ENCODE measurements at places on chromosomes 7 and 10. TPM values are rescaled to one million over a fixed set of nuclear protein-coding genes. Genes with fewer than 3 reads are reported as not detected.

RAPGEF5 gene
- total RNA-seq, result 0.97 TPM

TACC2 gene
- total RNA-seq, result 11.2 TPM

CH25H gene
- 0.55 TPM for total RNA-seq

GIMAP1 gene
- total RNA-seq, result not detected

GRM3 gene
- total RNA-seq, result not detected

DNA sequence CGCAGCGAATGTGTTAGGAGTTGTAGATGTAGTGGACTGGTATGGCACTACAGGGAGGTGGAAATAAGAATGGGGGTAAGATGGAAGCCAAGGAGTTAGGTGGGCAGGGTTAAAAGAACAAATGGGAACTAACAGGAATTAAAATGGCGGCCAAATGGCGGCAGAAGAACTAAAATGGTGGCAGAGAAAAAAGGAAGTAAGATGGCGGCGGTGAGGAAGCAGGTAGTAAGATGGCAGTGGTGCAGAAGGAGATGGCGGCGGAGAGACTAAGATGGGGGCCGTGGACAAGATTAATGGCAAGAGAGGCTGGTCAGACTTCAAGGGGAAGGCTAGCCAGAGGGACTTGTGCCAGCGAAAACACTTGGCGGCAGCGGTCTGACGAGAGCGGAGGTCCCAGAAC, 44.5 kb downstream of the ZNF138 start:
- no peak overlapping the region for H3K4me3 ChIP-seq
- no peaks in the 10 kb centered on the region for H3K4me1 ChIP-seq
- no peaks in the 10 kb centered on the region for H3K27me3 ChIP-seq
- no peak for DNase-seq
- H3K27ac ChIP-seq, result no peak overlapping the region

DNA sequence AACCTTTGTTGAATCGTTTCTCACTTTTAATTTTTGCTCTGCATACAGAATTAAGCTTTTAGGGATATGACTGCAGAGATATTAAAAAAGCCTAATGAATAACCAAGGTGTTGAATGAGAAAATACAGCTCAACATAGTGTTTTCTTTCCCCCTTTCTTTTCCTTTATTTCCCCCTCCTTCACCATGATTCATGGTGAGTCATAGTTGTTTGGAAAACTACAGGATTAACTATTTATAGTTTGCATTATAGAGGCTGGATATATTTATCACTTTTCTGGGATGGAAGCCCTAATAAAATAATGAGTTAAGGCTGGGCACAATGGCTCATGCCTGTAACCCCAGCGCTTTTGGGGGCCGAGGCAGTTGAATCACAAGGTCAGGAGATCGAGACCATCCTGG, 115.0 kb downstream of the DNAJB9 start:
- H3K36me3 ChIP-seq, result no peaks in the 10 kb centered on the region
- H3K4me3 ChIP-seq, result no peak overlapping the region
- no peak for DNase-seq
- H3K4me1 ChIP-seq, result no peaks in the 10 kb centered on the region
- no peak overlapping the region for H3K27ac ChIP-seq

GRCh38 chr7:44709945-44710596, 38.6 kb upstream of the ZMIZ2 start:
- H3K4me3 ChIP-seq, result no peak overlapping the region
- no peaks in the 10 kb centered on the region for H3K27me3 ChIP-seq
- H3K4me1 ChIP-seq, result no peaks in the 10 kb centered on the region

DNA sequence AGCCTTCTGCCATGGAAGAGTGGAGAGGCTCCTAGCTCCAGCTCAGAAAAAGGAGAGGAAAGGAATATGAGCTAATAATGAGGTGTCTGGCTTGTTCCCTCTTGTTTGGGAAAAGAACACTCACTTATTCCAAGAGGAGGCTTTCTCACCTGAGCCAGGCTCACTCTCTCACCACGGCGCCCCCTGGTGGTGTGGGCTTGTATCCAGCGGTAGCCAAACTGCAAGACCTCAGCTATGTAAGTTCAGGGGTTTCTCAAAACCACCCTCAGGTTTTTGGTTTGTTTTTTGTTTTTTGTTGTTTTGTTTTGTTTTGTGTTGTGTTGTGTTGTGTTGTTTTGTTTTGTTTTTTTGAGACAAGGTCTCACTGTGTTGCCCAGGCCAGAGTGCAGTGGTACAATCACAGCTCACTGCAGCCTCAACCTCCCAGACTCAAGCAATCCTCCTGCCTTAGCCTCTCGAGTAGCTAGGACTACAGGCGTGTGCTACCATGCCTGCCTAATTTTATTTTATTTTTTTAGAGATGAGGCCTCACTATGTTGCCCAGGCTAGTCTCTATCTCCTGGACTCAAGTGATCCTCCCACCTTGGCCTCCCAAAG, 124.0 kb downstream of the TMEM130 start:
- no peak overlapping the region for H3K4me3 ChIP-seq
- H3K4me1 ChIP-seq, result no peaks in the 10 kb centered on the region
- H3K27me3 ChIP-seq, result no peaks in the 10 kb centered on the region
- H3K27ac ChIP-seq, result no peak overlapping the region

- H3K4me1 ChIP-seq, result peaks cover 6% of the 10 kb centered on the region
- DNase-seq, result no peak
- H3K4me3 ChIP-seq, result no peak overlapping the region
- H3K27ac ChIP-seq, result no peak overlapping the region
Measured at GRCh38 chr10:43819464-43820230, 171.0 kb upstream of the ZNF32 start.

- H3K36me3 ChIP-seq, result no peaks in the 10 kb centered on the region
- no peak overlapping the region for H3K27ac ChIP-seq
- no peak for DNase-seq
- H3K4me3 ChIP-seq, result no peak overlapping the region
Measured at GRCh38 chr7:89772276-89772675, 382.0 kb upstream of the STEAP1 start.
